Testis (tissue), 5 donors: ENCODE measurements at places on chromosomes 5 and 9. TPM values are rescaled to one million over a fixed set of nuclear protein-coding genes. Genes with fewer than 3 reads are reported as not detected.

The REEP2 gene
- total RNA-seq = 15.7 TPM

DNA sequence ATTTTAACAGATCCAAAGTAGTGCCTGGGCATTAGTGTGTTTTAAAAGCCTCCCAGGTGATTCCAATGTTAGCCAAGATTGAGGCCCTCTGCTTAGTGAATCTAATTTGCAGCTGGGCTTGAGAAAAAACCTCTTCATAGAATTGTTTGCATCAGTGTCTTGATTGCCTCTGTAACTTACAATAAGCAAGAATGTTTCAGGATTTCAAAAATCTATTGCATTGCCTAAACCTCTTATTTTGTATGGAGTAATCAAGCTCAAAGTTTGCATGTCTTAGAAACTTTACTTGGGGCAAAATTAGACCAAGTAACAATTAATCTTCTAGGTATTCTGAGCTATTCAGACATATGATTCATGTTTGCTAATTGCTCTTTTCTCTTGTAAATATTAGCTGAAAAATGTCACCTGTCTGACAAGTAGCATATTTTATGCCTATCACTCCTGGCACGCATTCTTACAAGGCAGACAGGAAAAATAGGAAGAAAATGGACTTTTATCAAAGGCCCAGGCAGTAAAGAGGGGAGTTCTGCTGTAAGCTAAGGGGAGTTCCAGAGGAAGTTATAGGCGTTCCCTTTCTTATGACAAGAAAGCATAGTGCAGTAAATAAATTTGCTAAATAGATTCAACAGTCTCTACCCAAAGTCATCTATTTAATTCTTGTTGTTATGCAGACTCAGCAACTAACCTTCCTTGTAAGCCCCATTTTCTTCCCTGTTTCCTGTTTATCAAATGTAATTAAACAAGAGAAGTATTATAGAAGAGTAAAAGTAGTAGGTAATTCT lies 21.0 kb downstream of the PDCD1LG2 start:
- no peak for DNase-seq

DNA sequence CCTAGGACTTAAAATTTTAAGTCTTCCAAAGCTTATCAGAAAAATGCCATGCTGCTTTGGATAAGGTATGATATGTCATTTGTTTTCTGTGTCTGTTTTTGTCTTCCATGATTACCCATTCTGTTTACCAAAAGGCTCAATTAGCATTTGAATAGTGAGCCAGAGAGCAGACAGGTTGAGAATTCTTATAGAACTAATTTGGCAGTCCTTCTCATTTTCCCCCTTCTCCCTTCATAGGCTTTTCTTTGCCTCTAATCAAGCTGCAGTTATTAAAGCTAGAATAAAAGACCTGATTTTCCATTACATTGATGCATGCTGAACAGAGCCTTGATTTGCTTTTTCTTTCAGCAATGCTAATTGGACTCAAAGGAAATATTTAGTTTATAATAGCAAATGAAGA lies 993.0 kb downstream of the MAT2B start:
- no peak for DNase-seq

DNA sequence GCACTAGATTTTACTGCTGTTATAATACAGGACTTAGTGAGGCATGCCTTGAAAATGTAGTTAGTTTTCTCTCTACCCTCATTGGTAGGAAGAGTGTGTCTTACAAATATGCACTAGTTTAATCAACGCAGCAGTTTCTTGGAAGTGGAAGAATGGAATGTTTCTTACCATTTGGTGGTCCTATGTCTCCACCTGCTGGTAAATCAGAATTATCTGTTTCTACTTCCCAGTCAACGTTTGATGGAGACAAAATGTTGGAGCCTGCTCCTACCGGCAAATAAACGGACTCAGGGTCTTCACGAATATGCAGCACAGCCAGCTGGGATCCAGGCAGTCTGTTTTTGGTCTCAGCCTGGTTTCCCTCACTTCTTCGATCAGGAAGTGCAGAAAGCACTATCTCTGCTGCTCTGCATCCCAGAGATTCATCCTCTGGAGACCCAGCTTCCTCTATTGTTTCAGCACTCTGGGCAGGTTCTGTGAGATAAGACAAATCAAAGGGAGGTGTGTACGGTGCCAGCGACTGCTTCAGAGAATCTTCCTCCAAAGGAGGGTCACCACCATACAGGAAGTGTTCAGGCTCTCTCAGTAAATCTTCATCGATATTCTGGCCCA lies 59.5 kb upstream of the PCA3 start:
- no peak for DNase-seq

DNA sequence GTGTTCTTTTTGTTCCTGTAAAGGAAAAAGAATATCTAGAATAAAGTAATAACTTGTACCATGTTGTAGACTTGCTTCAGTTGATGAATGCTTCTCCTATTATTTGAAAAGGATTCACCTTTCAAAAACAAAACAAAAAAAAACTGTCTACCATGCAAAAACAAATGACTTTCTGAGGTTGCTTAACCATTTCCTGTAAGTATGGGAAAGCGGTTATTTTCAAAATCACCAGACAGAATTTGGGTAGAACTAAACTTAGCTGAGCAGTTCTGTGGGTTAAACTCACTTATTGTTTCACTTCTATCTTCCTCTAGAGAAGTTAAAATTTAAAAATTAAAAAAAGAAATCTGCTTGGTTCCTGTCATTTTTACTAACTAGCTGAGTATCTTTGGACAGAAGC lies 25.2 kb downstream of the LNPEP start:
- DNase-seq = no peak

DNA sequence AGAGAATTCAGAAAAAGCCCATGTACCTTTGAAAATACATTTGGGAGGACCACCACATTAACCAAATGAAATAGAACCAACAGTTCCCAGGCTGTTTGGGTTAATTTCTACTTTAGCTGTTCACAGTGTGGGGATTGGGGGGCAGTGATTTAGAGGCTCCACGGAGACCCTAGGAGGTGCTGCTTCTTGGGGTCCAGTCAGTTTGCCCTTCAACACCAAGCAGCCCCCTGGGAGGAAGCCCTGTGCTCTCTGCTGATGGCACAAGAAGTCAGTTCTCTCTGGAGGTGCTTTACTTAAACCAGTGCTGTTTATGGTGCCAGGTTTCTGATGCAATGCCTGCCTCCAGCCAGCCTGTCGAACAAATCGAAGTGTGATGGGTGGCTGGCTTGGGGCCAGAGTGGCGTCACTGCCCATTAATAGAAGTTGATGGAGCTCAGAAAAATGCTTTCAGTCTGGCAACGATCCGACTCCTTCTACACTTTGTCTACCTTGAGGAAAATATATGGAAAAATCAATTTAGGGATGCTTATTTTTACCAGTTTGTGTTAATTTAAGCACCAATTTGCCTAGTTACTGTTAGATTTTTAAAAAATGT lies 134.0 kb downstream of the SNX18 start:
- peak; percentile 32 for DNase-seq

The RAPGEF6 gene
- total RNA-seq = 59.0 TPM

The POU5F2 gene
- total RNA-seq = 6.5 TPM

The C9orf72 gene
- total RNA-seq = 27.9 TPM

The GFI1B gene
- total RNA-seq = 4.3 TPM

GRCh38 chr9:80922544-80922943 lies 766.8 kb downstream of the TLE1 start:
- DNase-seq = no peak

The CNTNAP3B gene
- total RNA-seq = 26.2 TPM

DNA sequence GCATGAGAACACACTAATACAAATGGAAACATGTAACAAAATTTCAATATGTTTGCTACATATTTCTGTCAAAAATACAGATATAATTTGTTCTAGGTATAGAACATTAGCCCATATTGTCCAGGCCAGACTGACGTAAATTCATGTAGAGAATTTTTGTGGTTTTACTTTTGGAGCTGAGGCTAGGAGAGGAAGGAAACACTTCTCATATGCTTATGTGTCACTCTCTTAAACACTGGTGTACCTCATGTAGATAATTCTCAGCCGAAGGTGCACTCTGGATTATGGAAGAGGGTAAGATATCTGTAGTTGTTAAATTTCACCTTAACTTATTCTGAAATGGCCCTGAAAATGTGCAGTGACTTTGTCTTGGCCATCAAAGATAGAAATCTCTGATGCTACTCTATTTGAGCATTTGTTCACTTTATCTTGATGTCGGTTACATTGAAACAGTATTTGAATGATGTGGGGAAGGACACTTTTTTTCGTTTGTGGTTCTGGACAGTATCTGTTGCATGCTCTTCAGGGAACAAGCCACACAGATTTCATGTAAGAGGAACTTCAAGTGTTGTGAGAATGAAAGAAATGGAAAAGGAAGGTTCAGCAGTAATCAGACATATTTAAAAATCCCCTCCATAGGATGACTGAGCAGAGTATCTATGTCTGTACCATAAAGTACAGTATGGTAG lies 202.7 kb downstream of the SPATA31D1 start:
- no peak for DNase-seq

The TMEM171 gene
- total RNA-seq = 1.7 TPM

The INSYN2B gene
- 0.37 TPM for total RNA-seq

The CREBRF gene
- 55.6 TPM for total RNA-seq

DNA sequence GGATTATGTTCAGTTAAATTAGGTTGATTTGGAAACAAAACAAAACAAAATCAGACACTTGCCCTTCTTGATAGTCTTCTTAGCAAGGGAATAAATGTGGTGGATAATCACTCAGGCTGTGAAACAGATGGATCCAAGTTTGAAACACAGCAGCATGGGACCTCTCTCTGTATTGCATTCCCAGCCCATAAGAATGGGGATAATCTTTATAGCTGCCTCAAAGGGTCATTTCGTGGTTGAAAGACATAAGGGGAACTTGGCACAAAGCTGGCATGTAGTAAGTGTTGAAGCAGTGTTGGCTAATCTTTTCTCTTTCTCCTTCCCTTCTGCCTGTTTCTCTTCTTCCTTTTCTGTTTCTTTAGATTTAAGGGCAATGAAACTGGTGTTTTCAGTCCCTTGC lies 333.9 kb upstream of the TLE4 start:
- DNase-seq = no peak

DNA sequence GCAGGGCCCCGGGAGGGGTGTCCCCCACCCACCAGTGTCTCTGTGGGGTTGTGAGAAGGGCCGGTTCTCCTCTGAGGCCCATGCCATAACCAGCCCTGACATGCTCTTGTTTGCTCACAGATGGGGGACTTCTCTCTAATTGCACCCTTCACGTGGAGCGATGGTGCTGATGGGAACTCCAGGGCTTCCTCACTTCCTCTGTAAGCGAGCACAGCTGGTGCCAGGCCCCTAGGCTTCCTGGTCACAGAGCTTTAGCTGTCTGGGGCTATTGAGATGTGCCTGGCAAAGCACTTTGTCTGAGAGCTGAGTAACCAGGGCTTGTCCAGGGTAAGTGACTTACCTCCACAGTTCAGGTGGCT lies 36.4 kb downstream of the PHF2 start:
- DNase-seq = no peak

The HMMR gene
- 20.9 TPM for total RNA-seq

GRCh38 chr5:120229036-120229435 lies 235.1 kb upstream of the PRR16 start:
- DNase-seq = no peak

The AGXT2 gene
- not detected for total RNA-seq

GRCh38 chr5:168990679-168991078 lies 310.3 kb downstream of the SLIT3 start:
- DNase-seq = no peak

DNA sequence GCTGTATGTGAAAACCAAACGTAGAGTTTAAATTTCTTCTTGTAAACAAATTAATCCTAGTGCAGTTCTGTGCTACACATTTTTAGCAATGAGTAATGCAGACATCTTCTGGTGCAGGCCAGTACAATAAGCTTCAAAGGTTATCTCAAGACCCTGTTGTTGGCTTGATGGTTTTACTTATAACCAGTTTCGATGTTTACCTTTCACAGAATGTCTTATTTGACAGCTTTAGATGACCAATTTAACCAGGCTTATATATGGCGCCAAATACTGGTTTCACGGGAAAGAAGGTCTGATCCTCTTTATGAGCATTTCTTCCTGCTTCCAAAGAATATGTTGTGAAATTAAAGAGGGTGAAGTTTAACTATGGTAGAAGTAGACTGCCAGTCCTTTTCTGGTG lies 9.9 kb downstream of the ZFAND5 start:
- no peak for DNase-seq

DNA sequence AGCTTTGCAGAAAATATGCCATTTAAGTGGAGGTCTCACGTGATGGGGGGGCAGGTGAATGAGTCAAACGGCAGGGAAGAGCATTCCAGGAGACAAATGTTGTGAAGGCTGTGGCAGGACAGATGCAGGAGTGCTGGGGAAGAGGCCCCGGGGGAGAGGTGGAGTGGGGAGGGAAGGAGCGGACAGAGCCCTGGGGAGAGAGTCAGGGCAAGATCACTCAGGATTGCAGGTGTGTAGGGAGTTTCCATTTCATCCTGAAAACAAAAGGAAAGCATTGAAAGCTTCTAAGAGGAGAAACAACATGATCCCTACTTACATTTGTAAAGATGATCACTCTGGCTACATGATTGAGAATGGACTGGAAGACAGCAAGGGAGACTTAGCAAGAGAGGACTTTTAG lies 323.3 kb downstream of the ASTN2 start:
- DNase-seq = no peak

DNA sequence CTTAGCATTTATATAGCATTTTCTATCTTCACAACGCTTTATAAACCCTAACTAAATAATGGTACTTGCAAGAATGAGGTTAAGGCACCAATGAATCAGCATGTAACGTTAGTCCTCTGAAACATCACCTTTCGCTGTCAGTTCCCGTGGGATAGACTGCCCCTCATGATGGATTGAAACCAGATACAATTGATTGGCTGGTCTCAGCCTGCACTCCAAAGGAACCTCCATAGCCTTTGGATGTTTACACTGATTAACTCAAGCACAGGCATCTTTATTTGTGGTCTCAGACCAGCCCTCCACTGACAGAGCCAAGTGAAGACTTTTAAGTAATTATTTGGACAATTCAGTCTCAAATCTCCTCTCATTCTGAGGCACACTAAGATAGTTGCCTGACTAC lies 1339.4 kb upstream of the WWC1 start:
- no peak for DNase-seq

The RASEF gene
- 10.8 TPM for total RNA-seq
